ENCODE measurements at places on chromosomes 3 and 15.

DNA sequence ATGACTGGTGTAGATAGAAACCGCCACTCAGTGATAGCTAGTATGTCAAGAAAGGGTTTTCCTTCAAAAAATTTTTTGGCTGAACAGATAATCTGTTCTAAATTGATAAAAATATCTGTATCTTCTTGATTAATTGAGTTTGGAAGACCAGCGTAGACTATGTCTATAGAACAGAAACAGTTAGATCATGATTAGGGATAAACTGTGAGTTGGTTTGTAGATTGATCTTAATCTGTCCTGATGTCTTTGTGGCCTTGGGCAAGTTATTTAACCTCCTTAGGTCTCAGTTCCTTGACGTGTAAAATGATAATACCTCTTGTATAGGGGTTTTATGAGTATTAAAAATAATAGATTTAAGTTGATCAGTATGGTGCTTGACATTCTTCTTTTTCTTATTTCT, 4.7 kb downstream of the NFKBIZ start:
- DNase-seq = no peak

GRCh38 chr3:98003306-98003969, 31.2 kb upstream of the RIOX2 start:
- no peak for DNase-seq

- no peak for DNase-seq
Measured at GRCh38 chr15:64544450-64544849, 84.1 kb downstream of the ZNF609 start.

DNA sequence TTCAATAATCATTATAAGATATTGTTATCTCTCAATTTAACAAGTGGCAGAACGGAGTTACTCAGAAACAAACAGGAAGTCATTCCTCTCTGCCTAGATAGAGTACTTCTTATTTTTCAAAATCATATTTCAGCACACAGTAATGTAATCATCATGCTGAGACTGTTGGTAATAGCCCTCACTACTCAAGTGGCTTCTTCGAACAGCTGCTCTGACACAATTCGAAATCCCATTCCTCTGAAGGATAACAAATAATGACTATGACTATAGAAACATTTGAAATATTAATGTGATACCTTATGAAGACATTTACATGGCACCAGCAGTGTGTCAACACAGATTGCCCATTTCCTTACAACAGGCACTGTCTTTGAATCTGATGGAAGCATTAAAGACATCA, 1249.8 kb downstream of the NSUN3 start:
- no peak for DNase-seq

DNA sequence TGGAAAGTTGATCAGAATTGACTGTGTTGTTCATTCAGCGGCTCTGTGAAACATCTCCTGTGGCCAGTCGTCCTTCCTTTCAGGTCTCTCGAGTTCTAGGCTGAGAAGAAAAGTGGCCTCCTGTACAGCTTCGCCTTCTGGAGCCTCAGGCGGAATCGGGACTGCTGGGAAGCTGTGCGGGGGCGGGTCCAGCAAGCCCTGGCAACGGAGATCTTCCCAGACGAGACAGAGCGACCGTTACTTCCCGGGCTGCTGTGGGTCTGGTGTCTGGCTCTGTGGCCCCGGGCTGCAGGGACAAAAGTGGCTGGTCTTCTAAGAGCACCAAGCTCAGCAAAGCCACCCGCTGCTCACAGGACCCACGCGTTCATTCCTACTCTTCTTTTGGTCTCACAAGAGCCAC, 88.6 kb upstream of the CACNA2D3 start:
- no peak for DNase-seq

- no peak for DNase-seq
Measured at GRCh38 chr15:73624530-73624929, 8.7 kb downstream of the NPTN start.

DNA sequence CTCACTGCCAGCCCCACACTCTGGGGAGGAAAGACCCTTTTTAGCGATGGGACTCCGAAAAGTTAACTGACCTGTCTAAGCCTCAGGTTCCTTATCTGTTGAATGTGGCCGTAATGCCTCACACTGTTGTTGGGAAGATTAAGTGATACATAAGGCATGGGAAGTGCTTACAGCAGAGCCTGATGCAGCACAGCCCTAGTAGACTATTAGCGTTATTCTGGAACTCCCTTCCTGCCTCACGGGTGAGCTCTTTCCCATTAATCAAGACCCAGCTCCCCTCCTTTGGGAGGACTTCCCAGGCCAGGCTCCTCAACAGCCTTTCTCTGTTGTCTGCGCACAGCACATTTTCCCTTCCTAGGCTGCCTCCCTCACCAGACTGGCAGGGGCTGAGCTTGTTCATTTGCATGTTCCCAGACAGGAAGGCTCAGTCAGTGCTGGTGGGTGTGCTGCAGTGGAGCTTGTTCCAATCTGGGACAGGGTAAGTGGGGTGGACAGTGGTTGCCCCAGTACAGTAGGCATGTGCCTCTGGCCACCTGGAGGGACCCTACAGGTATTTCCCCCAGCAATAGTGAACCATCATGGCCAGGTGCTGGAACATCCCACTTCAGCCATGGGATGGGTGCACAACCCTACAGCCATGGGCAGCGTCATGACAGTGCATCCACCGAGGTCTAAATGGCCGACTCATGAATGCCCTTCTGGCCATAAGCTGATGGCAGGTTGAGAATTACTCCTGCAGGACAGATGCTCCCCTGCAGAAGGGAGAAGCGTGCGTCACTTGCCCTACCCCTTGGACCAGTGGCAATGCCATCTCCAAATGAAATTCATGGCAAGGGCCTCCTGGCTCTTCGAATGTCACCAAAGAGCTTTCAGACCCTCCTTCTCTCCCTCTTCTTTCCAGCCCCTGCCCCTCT, 5.8 kb upstream of the PSTPIP1 start:
- no peak for DNase-seq

- DNase-seq = no peak
Measured at GRCh38 chr3:53809267-53809666, 37.0 kb downstream of the CHDH start.

DNA sequence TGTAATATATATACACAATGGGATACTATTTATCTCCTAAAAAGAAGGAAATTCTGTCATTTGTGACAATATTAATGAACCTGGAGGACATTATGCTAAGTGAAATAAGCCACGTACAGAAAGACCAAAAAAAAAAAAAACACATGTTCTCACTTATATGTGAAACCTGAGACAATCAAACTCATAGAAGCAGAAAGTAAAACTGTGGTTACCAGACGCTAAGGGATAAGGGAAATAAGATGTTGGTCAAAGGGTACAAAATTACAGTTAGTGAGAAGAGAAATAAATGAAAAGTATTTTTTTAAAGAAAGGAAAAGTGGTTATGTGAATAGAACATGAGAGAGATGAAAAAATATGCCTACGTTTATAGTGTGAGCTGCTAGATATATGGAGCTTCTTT, 101.1 kb downstream of the CPNE4 start:
- no peak for DNase-seq

- DNase-seq = peak; percentile 81
Measured at GRCh38 chr3:5767304-5767703, 579.8 kb downstream of the EDEM1 start.

DNA sequence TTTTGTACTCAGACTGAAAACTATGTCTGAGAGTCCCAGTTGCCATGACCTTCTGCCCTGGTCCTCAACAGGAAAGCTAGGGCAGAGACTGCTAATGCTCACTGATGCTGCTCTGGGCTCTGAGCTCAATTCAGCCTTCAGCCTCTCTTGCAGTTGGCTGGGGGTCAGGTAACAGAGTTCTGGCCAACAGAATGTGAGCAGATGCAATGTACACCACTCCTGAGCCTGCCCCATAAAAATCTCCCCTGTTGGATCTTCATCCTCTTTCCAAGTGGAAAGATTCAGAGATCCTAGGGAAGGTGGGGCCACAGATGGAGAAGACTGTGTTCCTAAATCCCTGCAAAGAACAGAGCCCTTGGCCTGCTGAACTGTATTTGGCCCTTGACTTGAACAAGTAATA, 87.8 kb downstream of the PDZRN3 start:
- DNase-seq = no peak

GRCh38 chr3:55622116-55622515, 135.0 kb upstream of the WNT5A start:
- DNase-seq = no peak

DNA sequence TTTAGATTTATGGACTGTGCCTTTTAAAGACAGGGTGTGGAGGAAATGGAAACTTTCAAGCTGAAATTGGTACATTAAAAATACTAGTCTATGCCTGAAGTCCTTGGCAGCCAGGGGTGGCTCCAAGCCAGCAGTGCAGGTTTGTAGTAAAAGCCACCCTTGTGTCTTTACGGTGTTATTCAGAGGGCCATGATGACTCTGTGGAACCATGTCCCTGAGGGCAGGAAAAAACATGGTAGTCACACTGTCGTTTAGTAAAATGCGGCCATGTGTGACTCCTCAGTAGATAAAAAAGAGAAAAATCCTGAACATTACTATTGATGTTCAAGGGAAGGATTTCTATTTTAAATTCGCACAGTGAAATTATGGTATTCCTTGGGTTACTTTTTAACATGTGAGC, 2.7 kb downstream of the FAN1 start:
- no peak for DNase-seq

- DNase-seq = no peak
Measured at GRCh38 chr3:150681057-150681456, 22.7 kb downstream of the ERICH6 start.

GRCh38 chr15:68199340-68199739, 5.8 kb downstream of the CALML4 start:
- no peak for DNase-seq

DNA sequence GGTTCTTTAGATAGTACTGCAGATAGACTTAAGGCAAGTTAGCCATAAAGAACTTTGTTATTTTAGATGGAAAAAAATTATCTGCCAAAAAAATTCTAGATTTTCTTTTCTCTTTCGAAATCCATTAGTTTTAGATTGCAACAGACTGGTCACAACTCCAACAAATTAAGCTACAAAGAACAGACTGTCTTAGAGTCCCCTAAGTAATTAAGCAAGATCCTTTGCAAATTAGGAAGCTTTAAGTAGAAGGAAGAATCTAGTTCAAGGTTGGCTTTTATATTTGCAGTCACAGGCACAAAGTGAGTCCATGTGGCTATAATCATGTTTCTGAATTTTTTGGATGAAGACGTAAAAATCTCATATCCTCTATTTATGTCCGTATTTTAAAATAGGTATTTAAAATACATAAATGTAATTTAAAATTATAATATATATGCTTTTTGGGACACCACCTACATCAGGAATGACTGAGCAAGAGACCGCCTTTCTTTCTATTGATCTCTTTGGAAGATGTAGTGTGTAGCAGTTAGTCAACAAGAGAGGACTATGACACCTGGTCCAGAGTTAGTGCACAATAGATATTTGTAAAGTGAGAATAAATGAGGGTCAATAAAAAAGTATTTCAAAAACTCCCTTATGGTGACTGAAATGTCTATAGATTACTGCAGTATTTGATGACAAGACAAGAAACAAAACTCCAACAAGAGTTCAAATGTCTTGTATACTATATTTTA, 34.4 kb downstream of the TMEM45A start:
- DNase-seq = no peak

GRCh38 chr3:128113817-128114794, 9.5 kb downstream of the RUVBL1 start:
- no peak for DNase-seq

DNA sequence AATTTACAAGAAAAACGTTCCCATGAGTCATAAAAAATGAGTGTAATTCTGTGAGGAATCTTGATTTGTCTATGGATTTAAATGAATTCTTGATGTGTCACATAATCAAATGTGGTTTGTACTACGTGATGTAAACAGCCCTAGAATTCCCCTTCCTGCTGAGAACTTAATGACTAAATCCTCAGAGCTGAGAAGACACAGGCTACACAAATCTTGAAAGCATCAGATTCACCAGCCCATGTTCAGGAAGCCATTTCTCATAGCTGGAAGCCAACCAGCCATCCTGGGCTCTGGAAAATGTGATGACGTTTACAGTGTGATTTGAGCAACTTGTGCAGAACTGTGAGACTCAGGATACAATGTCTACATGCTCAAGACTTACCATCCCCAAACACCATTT, 193.7 kb upstream of the MME start:
- no peak for DNase-seq

GRCh38 chr3:47250309-47251060, 32.1 kb downstream of the KIF9 start:
- peak; percentile 63 for DNase-seq

DNA sequence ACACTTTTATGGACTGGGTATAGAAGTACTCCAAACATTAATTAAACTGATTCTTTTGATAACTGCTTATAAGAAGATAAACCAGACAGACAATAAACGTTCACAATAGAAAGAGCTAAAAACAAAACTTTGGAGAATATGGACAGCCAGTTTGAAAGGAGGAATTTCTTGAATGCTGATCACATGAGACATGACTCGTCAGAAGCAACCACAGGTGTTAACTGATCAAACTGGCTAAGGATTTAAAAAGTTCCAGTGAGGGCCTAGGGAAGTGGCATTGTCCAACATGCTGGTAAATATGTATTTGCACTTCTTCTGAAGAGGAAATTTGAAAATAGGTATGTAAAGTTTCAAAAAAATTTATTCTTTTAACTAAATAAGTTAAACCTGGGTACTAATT, 29.4 kb upstream of the AP3B2 start:
- peak; percentile 30 for DNase-seq

DNA sequence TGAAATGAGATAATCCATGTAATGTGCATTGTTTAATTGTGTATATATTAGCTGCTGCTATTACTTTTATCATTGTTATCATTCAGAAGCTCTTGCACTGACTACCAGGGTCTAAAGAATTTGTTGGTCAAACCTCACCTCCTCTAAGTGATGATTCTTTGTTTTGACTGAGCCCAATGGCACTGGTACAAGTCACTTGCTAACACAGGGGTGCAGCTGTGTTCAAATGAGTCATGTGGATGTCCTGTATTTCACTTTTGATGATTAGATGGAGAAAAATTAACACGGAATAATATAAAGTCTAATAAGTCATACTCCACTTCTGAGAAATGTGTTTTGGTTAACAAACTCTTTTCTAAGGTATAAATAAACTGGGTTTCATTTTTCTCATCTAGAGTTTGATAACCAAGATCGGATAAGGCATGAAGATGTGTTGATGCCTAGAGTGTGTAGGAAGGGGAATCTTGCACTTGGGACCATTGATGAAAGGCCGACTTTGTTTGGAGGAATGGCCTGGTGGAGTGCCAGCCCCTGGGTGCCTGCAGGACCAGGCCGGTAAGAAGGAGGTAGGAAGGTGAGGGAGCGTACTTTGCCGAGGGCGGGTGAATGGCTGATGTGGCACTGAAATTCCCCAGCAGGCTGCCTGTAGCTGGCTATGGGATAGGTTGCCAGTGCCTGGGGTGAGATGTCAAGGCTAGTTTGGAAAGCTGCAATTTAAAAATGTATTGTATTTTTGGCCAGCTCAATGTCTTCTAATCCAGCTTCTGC, 244.7 kb upstream of the ZPLD1 start:
- no peak for DNase-seq
